AG09319 (cell line): ENCODE measurements at places on chromosomes 11 and 22.
A peak's percentile ranks its signal among the peaks of the same experiment; 100 is the strongest.

DNA sequence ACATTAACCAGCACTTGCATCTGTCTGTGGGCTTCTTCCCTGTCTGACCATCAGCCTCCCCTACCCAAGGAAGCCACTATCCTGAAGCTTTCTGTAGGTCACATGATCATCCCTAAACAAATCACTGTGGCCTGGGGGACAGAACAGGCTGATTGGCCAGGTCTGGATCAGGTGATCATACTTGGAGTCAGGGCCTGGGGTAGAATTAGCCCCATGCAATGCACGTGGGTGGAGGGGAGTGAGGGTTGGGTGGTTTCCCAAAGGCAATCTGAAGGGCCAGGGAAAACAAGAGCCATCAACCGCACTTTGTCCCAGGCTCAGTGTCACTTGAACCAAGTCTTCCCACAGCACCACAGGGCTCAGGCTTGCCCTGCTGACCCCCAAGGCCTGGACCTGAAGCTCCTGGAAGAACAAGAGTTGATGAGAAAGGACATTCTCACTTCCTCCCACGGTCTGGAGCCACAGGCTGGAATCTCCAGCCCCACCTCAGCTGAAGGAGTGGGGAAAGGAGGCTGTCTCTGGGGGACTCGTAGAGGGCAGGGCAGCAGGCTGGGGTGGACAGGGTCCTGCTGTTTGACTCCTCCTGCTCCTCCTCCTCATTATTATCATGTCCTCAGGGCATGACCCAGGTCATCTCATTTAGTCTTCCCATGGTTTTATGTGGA is 31.5 kb upstream of the TSPAN18 start:
- no peak for DNase-seq

DNA sequence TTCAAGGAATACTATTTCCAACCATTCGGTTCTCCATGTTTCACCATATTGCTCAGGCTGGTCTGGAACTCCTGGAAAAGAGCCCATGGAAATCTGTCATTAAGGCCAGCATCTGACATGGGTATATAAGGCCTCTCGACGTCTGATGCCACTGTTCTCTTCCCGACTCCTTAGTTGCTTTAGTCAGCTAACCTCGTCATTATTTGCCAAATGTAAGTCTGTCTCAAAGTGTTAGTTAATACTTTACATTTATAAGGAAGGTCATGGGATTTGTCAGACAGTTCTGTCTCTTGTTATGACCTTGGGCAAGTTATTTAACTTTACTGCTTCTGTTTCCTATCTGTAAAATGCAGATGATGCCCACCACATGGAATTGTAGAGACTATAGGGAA is 1.6 kb downstream of the MRPL48 start:
- DNase-seq: no peak

DNA sequence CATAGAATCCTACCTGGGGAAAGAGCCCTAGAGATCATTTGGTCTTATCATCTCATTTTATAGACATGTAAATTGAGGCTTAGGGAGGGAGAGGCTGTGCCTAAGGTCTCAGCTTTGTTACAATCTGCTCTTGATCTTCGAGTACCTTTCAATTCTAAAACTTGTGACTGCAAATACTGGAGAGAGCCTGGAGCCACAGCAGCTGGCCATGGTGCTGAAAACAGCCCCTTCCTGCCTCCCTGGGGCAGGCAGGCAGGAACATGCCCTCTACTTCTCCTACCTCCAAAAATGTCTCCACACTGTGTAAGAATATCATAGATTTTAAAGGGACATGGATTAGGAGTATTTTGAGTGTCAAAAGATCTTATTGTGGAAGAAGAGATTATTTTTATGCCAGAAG is 52.2 kb downstream of the C22orf42 start:
- no peak for DNase-seq

GRCh38 chr11:134453441-134453840 is 41.4 kb upstream of the B3GAT1 start:
- DNase-seq: no peak

DNA sequence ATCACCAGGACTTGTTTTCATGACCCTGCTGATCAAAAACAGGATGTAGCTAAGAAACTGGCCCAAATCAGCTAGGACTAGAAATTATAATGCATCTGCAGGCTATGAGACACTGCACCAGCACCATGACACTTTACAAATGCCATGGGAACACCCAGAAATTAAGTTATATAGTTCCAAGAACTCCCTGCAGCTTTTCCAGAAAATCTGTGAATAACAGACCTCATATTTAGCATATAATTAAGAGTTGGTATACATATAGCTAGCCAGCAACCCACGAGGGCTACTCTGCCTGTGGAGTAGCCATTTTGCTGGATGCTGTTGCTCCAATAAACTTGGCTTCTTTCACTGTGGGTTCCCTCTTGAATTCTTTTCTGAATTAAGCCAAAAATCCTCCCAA is 101.0 kb downstream of the PGR start:
- no peak for DNase-seq

GRCh38 chr11:71145988-71146824 is 106.2 kb downstream of the SHANK2 start:
- no peak for DNase-seq

DNA sequence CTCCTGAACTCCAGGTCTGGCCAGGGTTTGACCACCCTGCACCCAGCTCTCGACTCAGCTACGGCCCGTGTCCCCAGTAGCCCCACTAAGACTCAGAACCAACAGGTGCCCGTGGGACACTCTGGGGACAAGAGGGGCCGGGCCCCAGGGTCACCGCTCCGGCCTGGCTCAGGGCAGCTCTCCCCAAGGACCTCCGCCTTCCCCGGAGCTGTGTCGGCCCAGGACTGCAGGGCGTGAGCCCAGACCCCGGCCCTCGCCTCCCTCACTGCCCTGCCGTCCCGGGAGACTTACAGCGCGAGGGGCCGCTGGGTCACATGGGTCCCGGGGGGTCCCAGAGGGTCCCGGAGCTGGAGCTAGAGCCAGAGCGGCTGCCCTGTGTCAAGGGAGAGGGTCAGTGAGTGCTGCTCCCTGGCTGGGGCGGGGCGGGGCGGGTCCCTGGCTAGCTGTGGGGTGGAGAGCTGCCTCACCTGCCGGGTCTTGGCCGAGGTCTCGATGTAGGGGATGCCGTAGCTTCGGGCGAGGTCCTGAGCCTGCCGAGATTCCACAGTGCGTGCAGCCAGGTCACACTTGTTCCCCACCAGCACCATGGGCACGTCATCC is 2.3 kb downstream of the HRAS start:
- DNase-seq: no peak

DNA sequence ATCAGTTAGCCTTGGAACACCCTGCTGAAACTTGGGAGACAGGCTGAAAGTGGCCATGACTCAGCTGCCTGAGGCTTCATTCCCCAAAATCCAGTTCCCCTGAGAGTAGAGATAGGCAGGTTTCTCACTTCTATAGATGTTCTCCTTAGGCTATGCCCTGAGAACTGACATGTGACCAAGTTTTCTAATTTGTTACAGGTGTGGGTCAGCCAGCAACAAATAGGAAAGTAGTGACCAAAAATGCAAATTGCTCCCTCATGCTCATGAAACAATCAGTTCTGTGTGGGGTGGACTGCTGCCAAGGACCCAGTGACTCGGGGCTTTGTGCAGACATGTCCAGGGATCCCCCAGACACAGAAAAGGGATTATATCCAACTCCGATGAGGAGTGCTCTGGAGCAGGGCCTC is 7.3 kb upstream of the CCDC15 start:
- DNase-seq: peak; percentile 47

GRCh38 chr11:24421766-24422165 is 75.1 kb upstream of the LUZP2 start:
- no peak for DNase-seq

GRCh38 chr11:134044514-134045284 is 24.2 kb upstream of the JAM3 start:
- no peak for DNase-seq

- no peak for DNase-seq
These were observed 17.2 kb upstream of the OR5B21 start for GRCh38 chr11:58525037-58525614.

GRCh38 chr11:132718711-132719671 is 813.3 kb downstream of the OPCML start:
- DNase-seq: no peak

DNA sequence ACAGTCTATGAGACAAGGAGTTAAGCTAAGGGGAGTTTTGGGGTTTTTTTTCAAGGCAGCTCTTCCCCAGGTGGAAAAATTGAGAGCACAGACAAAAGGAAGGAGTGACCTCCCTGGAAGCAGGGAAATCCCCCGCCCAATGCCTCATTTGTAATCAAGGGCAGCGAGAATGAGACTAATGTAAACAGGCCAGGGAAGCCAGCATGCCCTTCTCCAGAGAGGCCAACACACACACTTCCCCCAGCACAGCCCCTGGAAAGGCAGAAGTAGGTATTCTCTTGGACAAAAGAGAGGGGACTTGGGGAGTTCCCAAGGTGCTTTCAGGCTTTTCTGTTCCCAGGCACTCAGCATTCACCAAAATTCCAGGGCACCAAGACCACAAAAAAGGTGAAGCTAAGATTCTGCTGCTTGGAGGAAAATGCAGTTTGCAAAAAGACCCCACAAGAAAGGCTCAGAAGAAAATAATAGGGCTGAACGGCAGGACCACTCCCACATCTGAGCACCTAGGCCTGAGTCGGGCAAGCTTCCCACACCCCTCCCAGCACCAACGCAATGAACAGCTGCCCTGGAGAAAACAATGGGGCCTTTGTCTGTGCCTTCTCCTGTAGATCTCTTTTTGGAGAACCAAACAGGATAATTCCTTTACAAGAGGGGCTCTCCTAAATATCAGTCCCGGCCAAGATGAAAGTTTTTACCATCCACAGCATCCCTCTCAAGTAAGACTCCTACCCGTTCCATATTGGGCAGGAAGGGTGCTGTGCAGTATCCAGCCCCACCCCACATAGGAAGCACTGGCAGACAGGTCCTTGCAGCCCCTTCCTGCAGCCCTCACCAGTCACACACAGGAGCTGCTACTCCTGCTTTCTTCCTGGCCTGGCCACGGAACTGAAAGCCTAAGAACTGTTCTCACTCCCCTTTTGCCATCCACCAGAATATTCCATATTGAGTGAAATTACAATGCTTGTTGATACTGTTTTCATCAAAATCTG is 70.7 kb upstream of the AKIP1 start:
- DNase-seq: peak; percentile 23

- no peak for DNase-seq
These were observed 304.0 kb downstream of the SHANK2 start for GRCh38 chr11:70948398-70948797.
